ENCODE measurements at places on chromosomes 1 and 21.
A peak's percentile ranks its signal among the peaks of the same experiment; 100 is the strongest.

- DNase-seq = no peak
These were observed 24.6 kb upstream of the CASQ2 start for GRCh38 chr1:115793162-115793561.

DNA sequence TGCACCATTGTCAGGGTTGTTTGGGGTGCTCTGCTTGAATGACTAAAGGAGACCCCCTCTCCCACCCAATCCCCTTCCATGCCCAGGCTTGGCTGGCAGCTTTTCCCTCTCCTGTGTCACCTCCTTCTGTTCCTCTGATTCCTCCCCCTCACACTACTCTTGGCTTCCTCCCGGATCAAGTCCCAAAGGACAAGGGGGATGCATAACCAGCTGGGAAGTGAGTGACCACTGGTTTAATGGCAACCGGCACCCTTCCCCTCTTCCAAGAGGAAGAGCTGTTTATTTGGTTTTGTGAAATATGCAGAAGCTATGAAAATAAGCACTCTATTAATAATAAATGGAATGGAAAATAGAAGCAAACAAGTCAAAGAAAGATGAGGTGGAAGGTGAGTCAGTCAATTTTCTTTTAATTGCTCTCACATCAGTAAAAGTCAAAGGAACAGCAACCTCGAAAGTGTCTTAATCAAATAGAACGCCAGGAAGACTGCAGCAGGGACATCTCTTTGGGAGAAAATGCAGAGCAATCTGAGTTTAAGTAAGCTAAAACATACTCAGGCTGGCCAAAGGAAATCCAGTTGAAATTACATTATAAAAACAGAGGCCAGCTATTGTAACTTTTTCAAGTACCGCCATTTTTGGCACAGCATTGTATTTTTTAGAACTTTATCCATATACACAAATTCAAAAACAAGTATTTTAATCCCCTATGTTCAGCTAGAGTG lies 322.5 kb downstream of the SIPA1L2 start:
- DNase-seq = no peak

DNA sequence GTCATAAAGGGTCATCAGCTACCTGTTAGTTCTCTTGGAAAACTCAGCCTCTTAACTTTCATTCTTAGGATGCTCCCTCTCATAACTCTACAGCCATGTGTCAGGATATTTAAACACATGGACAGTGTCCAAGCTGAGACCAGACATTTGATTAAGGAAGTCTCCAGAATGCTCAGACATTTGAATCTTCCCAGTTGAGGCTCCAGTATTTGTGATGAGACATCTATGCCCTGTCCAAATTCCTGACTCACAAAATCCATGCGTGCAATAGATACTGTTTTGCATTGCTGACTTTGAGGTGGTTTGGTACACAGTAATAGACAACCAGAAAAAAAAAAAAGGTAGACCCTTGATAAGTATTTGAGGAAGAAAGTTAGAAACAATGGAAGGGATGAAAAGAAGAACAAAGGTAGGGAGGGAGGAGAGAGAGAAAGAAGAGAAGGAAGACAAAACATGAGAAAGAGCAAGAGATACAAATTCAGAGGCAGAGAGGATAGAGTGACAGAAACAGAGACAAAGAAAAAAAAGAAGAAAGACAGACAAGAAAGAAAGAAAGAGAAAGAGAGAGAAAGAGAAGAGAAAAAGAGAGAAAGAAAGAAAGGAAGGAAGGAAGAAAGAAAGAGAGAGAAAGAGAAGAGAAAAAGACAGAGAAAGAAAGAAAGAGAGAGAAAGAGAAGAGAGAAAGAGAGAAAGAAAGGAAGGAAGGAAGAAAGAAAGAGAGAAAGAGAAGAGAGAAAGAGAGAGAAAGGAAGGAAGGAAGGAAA lies 275.5 kb upstream of the PRMT6 start:
- no peak for DNase-seq

- no peak for DNase-seq
These were observed 6.5 kb upstream of the UTS2 start for GRCh38 chr1:7859406-7859805.

DNA sequence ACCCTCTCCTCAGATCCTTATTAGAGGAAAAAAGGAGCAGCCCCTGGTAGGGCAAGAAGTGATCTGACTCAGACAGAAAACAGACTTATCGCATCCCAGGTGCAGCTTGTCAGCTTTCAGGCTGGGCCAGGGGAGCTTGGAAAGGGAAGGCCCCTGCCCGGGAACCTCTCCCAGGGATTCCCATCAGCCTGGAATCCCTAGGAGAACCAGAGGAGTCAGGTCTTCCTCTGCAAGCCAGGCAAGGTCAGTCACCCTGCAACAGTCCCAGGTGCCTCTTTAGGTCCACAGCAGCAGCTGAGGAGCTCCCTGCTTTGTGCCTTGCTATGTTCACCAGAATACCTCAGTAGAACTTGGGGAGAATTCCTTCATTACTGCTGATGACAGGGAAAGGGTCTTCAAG lies 2.9 kb upstream of the PRAMEF12 start:
- DNase-seq = no peak

DNA sequence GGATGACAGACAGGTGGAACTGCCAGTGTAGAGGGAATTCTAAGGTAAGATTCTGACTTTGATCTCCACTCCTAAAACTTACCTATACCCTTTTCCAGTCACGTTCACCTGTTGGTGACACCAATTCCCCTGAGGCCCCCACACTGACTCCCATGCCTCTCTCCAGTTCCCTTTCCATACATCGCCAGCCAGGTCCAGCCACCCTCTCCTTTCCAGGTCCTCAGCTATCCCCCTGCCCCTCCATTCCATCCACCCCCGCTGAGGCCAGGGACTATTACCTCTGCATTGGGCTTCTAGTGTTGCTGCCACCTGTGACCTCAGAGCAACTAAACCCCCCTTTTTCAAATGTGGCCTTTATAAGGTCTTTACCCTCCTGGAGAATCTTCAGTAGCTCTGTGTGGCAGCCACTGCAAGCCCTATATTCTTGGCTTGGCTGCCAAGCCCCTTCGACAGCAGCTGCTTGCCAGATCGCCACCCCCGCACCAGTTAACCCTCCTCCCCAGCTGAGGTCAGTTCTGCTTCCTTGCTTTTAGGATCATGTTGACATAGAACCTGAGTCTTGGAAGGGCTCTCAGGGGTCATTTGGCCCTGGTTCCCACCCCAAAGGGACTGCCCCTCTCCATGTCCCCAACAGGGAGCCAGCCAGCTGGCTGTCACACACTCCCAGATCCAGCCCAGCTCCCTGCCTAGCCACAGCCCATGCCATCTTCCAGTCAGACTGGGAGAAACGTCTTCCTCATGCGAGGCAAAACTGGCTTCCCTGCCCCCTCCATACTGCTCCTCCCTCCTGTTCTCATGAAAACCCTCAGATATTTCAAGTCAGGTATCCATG lies 14.7 kb downstream of the CSF1 start:
- no peak for DNase-seq

DNA sequence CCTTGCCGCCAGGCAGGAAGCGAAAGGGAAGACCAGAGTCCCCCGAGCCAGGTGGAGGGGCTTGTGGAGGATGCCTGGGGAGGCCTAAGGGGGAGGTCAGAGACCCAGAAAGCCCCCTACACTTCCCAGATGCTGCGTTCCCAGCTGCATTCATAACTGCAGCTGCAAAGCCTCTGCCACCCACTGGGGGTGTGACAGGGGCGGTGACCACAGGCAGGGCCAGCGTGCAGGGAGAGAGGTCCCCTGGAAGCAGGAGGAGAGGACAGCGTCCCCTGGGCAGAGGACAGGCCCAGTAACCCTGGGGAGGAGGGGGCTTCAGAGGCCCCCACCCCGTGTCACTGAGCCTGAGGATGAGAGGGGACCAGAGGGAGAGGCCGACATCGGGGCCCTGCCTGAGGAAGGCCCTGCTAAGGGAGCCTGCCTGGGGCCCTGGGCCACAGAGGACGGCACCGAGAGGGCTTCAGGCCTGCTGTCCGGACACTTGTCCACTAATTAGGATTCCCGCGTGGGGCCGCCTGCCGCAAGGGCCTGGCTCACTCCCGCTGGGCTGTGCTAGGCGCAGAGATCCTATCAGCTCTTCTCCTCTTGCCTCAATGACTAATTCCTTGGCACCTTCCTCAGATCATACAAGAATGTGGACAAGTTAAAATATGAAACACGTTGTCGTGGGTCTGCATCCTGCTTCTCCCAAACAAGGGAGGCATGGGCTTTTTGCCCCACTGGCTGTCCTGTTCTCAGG lies 49.1 kb upstream of the CCDC27 start:
- DNase-seq = no peak

DNA sequence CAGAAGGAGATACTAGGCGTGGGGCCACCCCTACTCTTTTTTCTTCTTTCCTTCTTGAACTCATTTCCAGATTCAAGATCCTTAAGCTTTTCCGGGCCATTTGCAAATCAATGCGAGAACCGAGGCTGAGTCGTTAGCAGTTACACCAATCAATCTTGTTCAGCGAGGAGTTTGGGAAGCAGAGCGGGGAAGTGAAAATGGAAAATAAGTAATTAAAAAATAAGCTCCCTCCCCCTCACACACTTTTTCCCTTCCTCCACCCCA lies 1.7 kb upstream of the NEGR1 start:
- no peak for DNase-seq

DNA sequence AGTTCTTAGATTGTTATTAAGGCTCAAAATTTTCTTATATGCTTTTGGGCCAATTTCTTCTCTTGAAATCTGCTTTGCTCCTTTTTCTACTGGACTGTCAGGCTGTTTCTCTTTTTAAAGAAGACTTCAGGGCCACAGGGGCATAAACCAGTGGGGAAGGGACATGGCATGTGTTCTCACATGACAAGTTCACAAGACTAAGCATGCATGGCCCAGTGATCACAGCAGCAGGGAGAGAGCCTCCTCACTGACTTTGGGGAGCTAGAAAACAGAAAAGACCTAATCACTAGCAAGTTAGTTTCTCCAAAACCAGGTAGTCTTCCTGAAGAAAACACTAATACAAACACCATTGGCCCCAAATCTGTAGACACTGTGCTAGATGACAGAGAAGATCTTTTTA lies 64.8 kb downstream of the RAB3GAP2 start:
- no peak for DNase-seq

GRCh38 chr1:8879464-8879921 lies 1.0 kb upstream of the ENO1 start:
- DNase-seq = no peak

DNA sequence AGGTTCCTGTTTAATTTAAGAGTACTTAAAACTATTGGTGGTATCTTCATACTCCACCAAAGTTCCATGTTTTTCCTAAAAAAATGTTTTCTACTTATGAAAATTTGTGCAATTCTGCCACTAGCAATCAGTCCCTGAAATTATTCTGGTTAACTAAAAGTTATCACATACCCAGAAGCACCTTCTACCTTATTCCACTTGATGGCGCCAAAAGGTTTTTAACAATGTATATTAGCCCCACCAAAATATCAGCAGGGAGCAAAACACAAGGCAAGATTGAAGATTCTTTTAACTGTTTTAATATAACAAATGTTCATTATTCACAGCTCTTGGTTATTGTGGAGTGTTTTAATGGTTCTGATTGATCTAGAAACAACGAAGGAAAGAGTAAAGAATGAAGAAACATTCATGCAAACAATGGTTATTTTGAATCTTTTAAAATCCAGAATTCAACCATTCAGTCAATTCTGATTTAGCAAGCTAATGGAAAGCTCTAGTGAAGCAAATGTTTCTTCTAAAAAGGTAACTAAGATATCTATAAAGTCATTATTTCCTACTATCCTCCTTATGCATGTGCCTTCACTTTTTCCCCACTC lies 67.2 kb downstream of the TTLL7 start:
- DNase-seq = peak; percentile 43

- DNase-seq = peak; percentile 3
These were observed 59.8 kb downstream of the CAPN2 start for GRCh38 chr1:223771814-223772770.
